Fibroblast of the aortic adventitia (primary cell): ENCODE measurements at places on chromosomes 1 and 21. TPM values are rescaled to one million over a fixed set of nuclear protein-coding genes. Genes with fewer than 3 reads are reported as not detected.

Gene OR6N1
- 0.16 TPM in 1 of 2 replicates, not detected in the other for total RNA-seq

Gene FYB2
- not detected in 2 replicates for total RNA-seq

Gene GUCA2A
- not detected in 2 replicates for total RNA-seq

Gene SLC35D1
- 8.7 and 12.6 TPM in 2 replicates for total RNA-seq

Gene B3GALT5
- total RNA-seq, result 0.18 TPM in 1 of 2 replicates, not detected in the other

Gene ZFP69
- 1.7 and 3.4 TPM in 2 replicates for total RNA-seq

Gene CFHR3
- not detected in 2 replicates for total RNA-seq

Gene KIF14
- total RNA-seq, result 1.8 and 13.4 TPM in 2 replicates

Gene PTCH2
- total RNA-seq, result 0.36 and 0.57 TPM in 2 replicates

Gene GUCA2B
- not detected in 2 replicates for total RNA-seq

Gene SAMD13
- 1.4 and 3.1 TPM in 2 replicates for total RNA-seq

Gene CLEC20A
- total RNA-seq, result not detected in 2 replicates

Gene NFIA
- 32.0 and 42.0 TPM in 2 replicates for total RNA-seq

Gene CALML6
- 0.36 and 0.49 TPM in 2 replicates for total RNA-seq

Gene ZFP69B
- total RNA-seq, result 6.1 and 8.5 TPM in 2 replicates

Gene EPHA10
- total RNA-seq, result not detected in 2 replicates

Gene AMPD1
- total RNA-seq, result not detected in 2 replicates

Gene RGS13
- not detected in 2 replicates for total RNA-seq

Gene ACTL8
- not detected in 2 replicates for total RNA-seq

Gene DCDC2B
- not detected in 2 replicates for total RNA-seq

Gene OVAAL
- total RNA-seq, result not detected in 2 replicates

Gene TMEM240
- total RNA-seq, result 0.82 and 3.6 TPM in 2 replicates

Gene THEM5
- not detected in 2 replicates for total RNA-seq

Gene TBX19
- 0.99 TPM in 1 of 2 replicates, not detected in the other for total RNA-seq

Gene RXFP4
- 0.09 TPM in 1 of 2 replicates, not detected in the other for total RNA-seq

Gene CD5L
- not detected in 2 replicates for total RNA-seq

Gene IARS2
- 89.4 and 132 TPM in 2 replicates for total RNA-seq

Gene RGS7
- 0.63 TPM in 1 of 2 replicates, not detected in the other for total RNA-seq

Gene TMEM125
- not detected in 2 replicates for total RNA-seq

Gene LCE1E
- not detected in 2 replicates for total RNA-seq

Gene DNAJC11
- total RNA-seq, result 29.5 and 106 TPM in 2 replicates

Gene IVL
- total RNA-seq, result not detected in 2 replicates

Gene LDLRAD2
- 0.08 and 0.09 TPM in 2 replicates for total RNA-seq

Gene TRIM17
- 7.0 TPM in 1 of 2 replicates, not detected in the other for total RNA-seq

Gene FBXO2
- total RNA-seq, result 2.0 and 3.9 TPM in 2 replicates

Gene DNAH14
- total RNA-seq, result 12.7 and 33.9 TPM in 2 replicates

Gene LEMD1
- total RNA-seq, result 0.36 TPM in 1 of 2 replicates, not detected in the other

Gene IGSF21
- total RNA-seq, result not detected in 2 replicates

Gene ANXA9
- total RNA-seq, result 0.09 and 0.49 TPM in 2 replicates

Gene SH2D2A
- not detected in 2 replicates for total RNA-seq

Gene CD2
- total RNA-seq, result 0.65 TPM in 1 of 2 replicates, not detected in the other

Gene TRAPPC3
- total RNA-seq, result 80.8 and 102 TPM in 2 replicates

Gene EPS15
- 71.1 and 108 TPM in 2 replicates for total RNA-seq

Gene LRRC71
- 0.09 TPM in 1 of 2 replicates, not detected in the other for total RNA-seq

Gene XCL1
- not detected in 2 replicates for total RNA-seq

Gene TSEN15
- 31.6 and 65.8 TPM in 2 replicates for total RNA-seq

Gene TMEM234
- 18.3 and 21.0 TPM in 2 replicates for total RNA-seq

Gene FMOD
- 6.6 and 9.1 TPM in 2 replicates for total RNA-seq

Gene MCM3AP
- 66.4 and 77.4 TPM in 2 replicates for total RNA-seq

Gene TNFRSF14
- 12.0 and 32.2 TPM in 2 replicates for total RNA-seq
